ENCODE measurements at places on chromosomes 1 and 21.

DNA sequence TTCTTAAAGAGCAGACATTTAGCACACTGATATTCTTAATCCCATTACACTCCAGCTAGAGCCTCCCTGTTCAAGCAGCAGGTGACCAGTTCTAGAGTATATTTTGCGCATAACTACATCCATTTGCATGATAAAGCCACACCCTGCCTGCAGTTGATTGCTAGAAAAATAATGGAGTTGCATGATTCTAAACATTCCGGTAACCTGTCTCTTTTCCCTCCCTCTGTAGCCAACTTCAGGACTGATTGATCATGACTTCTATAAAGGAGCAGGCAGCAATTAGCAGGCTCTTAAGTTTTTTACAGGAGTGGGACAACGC, 14.9 kb downstream of the ARMH1 start:
- no peak for DNase-seq

DNA sequence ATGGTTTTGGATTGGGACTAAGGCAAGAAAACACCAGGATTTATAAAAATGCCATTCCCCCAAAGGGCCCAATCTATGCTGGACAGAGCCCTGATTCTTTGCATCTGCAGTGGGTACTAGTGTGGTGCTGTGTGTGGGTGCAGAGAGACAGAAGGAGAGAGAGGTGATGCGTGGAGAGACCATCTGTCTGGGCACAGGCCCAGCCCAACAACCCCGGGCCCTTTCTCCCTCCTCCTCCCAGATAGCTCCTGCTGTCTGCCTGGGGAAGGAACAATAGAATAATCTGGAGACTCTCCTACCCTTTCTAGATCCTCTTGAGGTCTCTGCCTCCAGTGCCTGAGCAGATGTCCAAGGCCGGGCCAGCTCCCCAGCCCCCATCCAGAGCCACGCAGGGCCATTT, 15.1 kb downstream of the KIAA1614 start:
- no peak for DNase-seq

GRCh38 chr1:111446546-111446945, 2.5 kb downstream of the WDR77 start:
- DNase-seq: no peak

DNA sequence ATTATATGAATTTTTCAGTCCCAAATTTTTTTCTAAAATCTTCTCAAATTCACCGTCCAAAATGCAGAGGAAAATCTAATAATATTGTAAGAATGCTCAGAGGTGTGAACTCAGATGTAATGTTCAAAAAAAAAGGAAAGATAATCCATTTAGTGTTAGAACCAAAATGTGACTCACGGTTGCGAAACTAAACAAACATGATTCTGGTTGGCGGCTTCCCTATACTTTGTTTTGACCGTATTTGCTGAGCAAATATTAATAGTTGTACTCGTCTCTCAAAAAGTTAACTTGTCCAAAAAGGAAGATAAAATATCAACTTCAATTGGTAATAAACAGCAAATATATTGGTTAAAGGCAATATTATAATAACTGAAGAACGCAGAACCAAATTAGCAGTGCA, 34.4 kb downstream of the ZSWIM5 start:
- DNase-seq: no peak

DNA sequence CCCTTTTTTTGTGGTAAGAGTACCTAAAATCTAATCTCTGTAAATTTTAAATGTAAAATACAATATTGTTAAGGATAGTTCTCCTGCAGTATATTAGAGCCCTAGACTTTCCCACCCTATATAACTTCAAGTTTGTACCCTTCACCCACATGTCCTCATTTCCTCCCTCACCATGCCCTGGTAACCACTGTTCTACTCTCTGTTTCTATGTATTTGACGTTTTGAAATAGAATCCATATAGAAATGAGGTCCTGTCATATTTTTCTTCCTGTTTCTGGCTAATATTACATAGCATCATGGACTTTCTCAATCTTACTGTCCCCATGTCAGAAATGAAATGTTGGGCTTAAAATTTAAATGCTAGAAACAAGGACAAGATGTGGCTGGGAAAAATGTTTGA, 24.8 kb downstream of the GBP7 start:
- DNase-seq: no peak

DNA sequence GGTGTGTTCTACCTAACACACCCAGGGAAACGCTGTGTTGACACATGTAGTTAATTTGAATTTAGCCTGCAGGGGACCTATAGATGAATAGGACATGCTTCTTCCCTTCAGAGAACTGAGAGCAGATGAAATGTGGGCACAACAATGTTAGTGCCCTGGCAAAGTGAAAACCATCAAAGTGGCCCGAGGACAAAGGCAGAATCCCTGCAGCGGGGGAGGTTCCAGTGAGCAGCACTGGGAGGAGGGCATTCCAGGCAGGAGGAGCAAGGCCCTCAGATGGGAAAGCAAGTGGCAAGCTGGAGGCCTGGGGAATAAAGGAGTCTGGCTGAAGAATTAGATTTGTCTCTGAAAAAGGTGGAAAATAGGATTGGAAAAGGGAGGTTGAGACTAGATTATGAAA, 37.2 kb downstream of the C1orf94 start:
- no peak for DNase-seq

- DNase-seq: no peak
Observed at GRCh38 chr1:149846593-149847466, 52.5 kb upstream of the BOLA1 start.

- peak; percentile 66 for DNase-seq
Observed at GRCh38 chr1:154970631-154971340, at the start of gene SHC1. Gene SHC1, minus strand, starts transcription at chr1:154970747. Its CDS starts 221 bp downstream, at chr1:154970526.
